KBM-7 (cell line): ENCODE measurements at places on chromosomes 11 and 22.

GRCh38 chr11:70581991-70582885 lies 183.9 kb downstream of the CTTN start:
- DNase-seq: no peak

DNA sequence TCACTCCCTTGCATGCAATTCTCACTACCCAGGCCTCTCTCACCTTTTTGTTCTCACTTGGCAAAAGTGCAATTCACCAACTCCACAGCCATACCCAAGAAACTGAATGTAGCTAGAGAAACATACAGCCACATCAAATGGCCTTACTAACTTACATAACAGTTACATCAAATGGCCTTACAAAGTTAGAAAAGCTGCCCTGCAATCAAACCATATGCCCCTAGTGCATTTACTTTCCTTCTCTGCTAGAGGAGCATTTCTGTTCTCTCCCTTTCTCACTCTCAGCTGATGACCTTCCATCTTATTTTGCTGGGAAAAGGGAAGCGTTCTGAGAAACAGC lies 10.3 kb downstream of the PRCP start:
- no peak for DNase-seq

DNA sequence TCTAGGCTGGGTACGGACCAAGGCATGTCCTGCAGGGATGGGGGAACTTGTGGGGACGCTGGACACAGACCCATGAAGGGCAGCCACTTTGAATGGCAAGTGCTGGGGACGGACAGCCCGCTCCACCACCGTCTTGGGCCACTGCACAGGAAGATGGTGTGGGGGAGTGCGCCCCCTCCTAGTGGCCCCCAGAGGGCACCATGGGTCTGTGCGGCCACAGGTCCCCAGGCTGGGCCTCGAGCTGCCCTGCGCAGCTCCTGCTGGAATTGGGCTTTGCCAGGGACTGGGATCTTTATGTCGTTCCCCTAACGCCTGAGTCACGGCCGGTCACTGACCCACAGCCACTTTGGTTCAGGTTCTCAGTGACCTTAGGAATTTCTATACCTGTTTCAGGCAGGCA lies 44.4 kb downstream of the NAT10 start:
- DNase-seq: no peak

DNA sequence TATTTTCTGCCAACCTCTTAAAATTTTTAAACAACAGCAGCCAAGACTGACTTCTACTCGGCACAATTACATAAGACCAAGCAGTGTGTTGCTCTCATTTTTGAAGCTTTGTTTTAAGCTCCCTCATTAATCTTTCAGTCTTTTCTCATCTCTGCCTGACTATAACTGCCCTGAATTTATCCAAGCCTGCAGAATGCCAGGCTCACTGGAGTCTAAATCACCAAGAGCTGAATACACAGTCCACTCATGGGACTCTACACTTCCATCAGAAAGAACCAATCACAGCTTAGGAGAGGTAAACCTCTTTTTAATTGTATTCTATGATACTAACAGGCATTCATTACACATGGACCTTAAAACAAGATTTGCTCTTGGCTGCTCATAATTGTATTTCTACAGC lies 178.7 kb downstream of the CADM1 start:
- DNase-seq: no peak

DNA sequence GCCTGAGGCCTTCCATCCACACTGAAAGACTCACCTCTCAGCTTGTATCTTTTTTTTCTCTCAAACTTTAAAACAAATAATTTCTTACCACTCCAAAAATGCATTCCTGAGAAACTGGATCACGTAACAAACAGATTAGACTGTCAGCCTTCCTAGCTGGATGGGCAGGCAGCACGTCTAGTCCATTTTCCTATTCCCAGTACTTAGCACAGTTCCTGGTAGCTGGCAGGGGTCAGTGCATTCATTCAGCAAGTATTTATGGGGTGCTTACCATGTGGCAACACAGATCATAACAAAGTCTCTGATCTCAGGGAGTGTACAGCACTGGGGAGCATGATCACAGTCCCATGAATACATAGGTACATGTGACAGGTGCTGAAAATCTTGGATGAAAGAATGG lies 89.6 kb downstream of the UBASH3B start:
- DNase-seq: no peak

- DNase-seq: peak; percentile 79
Measured at GRCh38 chr11:108224911-108225786, 2.3 kb downstream of the ATM start.

DNA sequence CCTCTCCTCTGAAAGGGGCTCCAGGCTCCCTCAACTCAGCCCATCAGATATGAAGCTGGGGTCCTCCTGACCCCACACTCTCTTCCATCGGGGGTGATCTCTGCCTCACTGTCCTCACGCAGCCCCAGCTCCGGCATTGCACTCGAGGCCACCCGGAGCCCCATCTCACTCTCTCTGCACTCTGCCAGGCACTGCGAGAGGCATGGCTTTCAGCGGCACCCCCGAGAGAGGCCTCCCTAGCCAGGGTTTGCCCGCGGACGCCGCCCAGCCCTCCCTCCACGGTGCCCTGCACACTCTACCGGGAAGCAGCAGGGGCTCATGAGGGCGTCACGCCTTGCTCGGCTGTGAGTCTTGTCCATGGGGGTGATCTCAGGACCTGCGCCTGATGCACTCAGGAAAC lies 436.2 kb downstream of the BRD1 start:
- no peak for DNase-seq

- peak; percentile 95 for DNase-seq
Measured at GRCh38 chr11:65919141-65919572, at the start of gene DRAP1. Gene DRAP1 (plus strand): TSS chr11:65919426. CDS start chr11:65919502, 76 bp downstream.

- no peak for DNase-seq
Measured at GRCh38 chr11:11992257-11993212, 15.9 kb downstream of the DKK3 start.

- no peak for DNase-seq
Measured at GRCh38 chr11:64585150-64585549, 5.9 kb upstream of the SLC22A12 start.

- peak; percentile 57 for DNase-seq
Measured at GRCh38 chr11:47991266-47991830, 11.0 kb downstream of the PTPRJ start.

GRCh38 chr22:47534804-47535410 lies 772.5 kb downstream of the TBC1D22A start:
- no peak for DNase-seq

DNA sequence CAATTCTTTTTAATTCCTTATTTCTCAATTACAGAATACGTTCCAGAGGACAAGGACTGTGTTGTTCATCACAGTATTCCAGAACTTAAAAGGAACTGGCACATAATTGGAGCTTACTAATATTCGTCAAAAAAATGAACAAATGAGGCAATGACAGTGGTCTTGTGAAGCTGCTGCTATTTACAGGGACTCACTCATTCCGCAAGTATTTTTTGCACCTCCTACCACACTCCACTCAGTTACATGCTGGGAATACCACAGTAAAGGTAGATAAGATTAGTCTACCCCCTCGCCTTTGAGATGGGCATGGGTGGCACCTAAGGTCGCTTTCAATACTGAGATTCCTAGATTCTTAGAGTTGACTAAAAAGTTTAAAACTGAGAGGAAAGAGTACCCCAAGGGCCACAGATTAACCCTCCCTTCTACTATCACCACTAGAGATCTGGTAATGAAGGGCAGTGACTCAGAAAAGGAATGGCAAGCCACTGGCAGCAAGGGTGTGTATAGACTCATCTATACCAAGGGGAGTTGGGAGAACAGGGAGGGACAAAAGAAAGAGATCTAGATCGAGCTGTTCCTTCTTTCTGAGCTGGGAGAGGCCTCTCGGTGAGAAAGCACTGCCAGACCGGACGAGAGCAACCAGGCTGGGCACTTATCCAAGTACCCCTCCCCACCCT lies 85.0 kb downstream of the RPL27A start:
- DNase-seq: no peak

DNA sequence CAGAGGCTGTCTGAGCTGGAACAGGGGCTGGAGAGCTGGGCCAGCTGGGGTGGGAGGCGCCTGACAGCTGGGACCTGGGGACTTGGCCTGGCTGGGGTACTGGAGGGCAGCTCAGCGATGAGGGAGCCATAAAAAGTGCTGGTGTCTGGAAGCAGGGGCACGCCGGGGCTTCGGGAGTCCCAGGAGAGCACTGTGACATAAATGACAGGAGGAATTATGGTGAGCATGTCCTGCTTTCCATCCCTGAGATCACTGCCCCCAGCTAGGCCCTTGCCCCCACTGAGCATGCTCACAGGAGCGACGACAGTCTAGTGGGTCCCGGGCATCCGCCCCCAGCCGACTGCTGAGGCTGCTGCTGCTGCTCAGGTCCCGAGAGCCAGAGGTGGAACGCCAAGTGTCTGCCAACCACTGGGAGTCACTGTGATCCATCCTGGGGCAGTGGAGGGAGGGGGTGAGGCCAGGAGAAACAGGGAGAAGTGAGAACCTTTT lies 6.2 kb downstream of the ROBO4 start:
- no peak for DNase-seq

GRCh38 chr11:36492724-36493304 lies 17.3 kb downstream of the TRAF6 start:
- DNase-seq: peak; percentile 60

- DNase-seq: peak; percentile 18
Measured at GRCh38 chr22:38657045-38657909, 839 bp downstream of the CBY1 start.

GRCh38 chr11:2091786-2092463 lies 47.3 kb downstream of the IGF2 start:
- no peak for DNase-seq

GRCh38 chr11:117230286-117230961 lies 1.4 kb downstream of the PCSK7 start:
- DNase-seq: no peak

DNA sequence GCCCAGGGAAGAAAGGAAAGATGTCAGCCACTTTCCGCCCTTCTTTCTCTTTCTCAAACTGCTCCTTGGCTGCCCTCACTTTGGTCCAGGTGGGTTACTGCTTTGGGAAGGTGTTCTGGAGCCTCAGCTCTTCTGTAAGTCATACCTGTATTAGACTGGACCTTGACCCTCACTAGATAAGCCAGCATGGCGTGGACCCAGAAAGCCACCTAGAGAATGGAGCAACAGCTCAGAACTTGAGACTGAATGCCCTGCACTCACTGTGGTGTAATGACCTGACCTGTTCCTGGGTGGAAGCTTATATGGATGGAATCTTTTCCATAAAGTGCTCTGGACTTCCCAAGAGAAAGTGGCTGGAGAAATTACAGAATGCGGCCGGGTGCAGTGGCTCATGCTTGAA lies 15.6 kb downstream of the ACP2 start:
- no peak for DNase-seq

- no peak for DNase-seq
Measured at GRCh38 chr11:67282876-67283371, 6.2 kb upstream of the ANKRD13D start.

GRCh38 chr11:33773404-33773986 lies 825 bp downstream of the FBXO3 start:
- peak; percentile 15 for DNase-seq

- DNase-seq: no peak
Measured at GRCh38 chr11:38252620-38253019, 1654.6 kb upstream of the RAG2 start.

- DNase-seq: no peak
Measured at GRCh38 chr11:59857439-59858434, 8.6 kb downstream of the TCN1 start.

- DNase-seq: no peak
Measured at GRCh38 chr11:71504531-71504930, 22.5 kb upstream of the KRTAP5-7 start.

GRCh38 chr11:115391598-115391997 lies 112.6 kb downstream of the CADM1 start:
- no peak for DNase-seq

GRCh38 chr22:36829370-36830002 lies 12.7 kb upstream of the PVALB start:
- no peak for DNase-seq

DNA sequence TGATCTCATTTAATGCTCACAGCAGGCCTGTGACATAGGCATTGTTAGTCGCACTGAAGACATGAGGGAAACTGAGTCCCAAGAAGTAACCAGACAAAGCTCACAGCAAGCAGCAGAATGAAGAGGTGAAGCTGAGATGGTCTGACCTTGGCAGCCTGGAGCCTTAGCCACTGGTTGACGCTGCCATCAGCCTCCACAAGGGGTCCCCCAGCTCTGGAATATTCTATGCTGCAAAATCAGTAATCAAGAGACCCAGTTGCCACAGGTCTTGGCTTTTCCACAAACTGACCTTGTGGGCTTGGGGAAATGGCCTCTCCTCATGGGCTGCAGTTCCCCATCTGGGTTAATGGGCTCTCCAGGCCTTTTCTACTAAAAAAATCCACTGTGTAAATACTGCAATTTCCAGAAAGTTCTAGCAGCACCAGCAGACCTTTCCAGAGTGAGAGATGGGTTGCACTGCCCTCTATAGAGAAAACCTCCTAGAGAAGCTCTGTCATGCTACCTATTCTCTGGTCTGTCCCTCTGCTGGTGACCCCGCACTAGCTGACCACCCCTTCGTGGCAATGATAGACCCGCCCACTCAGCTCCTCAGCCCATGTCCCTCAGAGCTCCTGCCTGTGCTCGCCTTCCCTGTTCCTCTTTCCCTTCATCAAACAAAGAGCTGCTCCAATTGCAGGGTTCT lies 22.6 kb upstream of the ISX start:
- peak; percentile 8 for DNase-seq

GRCh38 chr11:34314176-34314575 lies 43.6 kb downstream of the ABTB2 start:
- DNase-seq: no peak

DNA sequence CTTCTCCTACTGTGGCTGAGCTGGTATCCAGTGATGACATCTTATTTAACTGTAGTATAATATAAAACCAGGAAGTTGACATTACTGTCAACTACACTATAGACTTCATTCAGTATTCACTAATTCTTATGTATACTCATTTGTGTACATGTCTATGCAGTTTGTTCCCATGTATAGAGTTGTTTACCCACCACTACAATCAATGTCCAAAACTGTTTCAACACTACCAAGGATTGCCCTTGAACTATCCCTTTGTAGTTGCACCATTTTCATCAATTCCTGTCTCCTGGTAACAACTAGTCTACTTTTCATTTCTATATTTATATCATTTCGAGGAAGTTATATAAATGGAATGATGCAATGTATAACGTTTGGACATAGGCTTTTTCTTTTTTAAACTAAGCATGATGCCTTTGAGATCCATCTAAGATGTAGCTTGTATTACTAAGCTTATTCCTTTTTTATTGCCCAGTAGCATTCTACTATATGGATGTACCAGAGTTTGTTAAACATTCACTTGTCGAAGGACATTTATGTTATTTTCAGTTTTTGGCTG lies 39.2 kb downstream of the TMEM135 start:
- DNase-seq: no peak

- no peak for DNase-seq
Measured at GRCh38 chr11:130237282-130238006, 77.3 kb downstream of the ZBTB44 start.
